ENCODE measurements at places on chromosomes 2 and 18.

GRCh38 chr2:29055601-29056000, 18.7 kb downstream of the PCARE start:
- DNase-seq, result no peak

- DNase-seq, result no peak
These were observed 165.9 kb upstream of the CCDC150 start for GRCh38 chr2:196473617-196474016.

GRCh38 chr2:135821190-135821589, 15.8 kb downstream of the LCT start:
- DNase-seq, result no peak

- no peak for DNase-seq
These were observed 70.6 kb downstream of the GDF7 start for GRCh38 chr2:20737505-20737904.

DNA sequence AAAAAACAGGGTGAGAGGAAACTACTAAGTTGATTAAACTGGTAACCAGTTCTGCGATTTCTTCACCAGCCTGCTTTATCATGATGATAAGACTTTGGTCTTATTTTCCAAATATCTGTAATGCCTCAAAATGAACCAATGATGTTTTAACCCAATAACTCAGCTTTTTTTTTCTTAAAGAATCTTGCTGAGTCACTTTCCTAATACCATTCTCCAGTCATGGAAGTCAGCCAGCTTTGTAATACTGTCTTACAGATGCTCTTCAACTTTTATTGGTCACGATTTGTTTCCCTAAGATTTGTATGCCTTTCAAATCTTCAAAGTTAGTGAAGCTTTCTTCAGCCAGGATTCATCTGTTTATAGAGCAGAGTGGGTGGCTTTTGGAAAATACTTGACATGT, 47.7 kb upstream of the SMIM21 start:
- DNase-seq, result no peak

GRCh38 chr18:78790511-78790910, 189.1 kb upstream of the SALL3 start:
- DNase-seq, result no peak

DNA sequence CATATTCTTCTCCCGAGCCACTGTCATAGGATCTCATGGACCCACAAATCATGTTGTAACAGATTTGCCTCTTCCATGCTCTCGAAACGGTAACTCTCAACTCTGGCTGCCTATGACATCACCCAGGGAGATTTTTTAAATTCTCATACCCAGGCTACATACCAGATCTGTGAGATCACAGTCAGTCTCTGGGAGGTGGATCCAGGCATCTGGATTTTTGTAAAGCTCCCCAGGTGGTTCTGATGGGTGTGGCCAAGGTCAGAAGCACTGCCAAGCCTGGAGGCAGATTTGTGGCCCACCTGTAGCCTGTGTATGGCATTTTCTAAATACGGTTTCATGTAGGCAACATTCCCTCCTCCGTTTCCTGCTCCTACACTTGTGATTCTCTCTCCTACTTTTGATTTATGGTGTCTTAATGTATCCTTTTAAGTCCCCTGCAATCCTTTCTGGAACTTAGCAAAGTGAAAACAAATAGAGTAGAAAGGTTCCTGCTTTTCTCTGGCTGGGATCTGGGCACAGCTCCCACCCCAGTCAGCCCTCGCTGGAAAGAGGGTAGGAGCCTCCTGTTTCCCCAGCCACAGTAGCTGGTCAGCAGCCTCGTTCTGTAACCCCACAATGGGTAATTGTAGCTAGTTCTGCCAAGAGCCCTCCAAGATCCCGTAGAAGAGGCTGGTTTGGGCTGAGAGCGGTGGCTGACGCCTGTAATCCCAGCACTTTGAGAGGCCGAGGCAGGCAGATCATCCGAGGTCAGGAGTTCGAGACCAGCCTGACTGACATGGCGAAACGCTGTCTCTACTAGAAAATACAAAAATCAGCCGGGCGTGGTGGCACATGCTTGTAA, 96.2 kb downstream of the KLHL29 start:
- DNase-seq, result no peak

- DNase-seq, result no peak
These were observed 51.2 kb downstream of the MBP start for GRCh38 chr18:77081390-77081778.

- no peak for DNase-seq
These were observed 233.1 kb downstream of the HAUS1 start for GRCh38 chr18:46337271-46337670.

DNA sequence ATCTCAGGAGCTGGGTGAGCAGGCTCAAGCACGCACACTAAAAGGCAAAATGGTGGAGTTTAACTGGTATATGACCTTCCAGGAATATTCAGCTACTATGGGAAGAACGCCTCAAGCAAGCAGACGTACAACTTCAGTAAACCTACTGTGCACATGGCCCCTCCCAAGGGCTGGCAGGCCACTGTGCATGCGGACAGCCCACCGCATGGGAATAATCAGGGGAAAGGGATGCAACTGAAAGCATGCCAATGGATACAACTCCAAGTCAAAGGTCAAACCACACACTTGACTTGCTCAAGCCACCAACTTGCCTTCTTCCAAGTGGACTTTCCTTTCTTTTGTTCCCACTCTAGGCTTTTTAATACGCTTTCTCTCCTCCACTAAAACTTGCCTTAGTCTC, 121.6 kb upstream of the SNTG2 start:
- DNase-seq, result no peak

DNA sequence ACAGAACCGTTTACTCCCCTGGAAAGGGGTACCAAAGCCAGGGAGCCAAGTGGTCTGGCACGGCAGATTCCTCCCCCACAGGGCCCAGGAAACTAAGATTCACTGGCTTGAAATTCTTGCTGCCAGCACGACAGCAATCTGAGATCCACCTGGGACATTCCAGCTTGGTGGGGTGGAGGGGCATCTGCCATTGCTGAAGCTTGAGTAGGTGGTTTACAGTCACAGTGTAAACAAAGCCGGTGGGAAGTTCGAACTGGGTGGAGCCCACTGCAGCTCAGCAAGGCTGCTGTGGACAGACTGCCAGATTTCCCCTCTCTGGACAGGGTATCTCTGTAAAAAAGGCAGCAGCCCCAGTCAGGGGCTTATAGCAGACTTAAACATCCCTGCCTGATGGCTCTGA, 901.7 kb upstream of the LRRTM1 start:
- no peak for DNase-seq

- DNase-seq, result no peak
These were observed 69.7 kb downstream of the NCK2 start for GRCh38 chr2:105814291-105814940.

DNA sequence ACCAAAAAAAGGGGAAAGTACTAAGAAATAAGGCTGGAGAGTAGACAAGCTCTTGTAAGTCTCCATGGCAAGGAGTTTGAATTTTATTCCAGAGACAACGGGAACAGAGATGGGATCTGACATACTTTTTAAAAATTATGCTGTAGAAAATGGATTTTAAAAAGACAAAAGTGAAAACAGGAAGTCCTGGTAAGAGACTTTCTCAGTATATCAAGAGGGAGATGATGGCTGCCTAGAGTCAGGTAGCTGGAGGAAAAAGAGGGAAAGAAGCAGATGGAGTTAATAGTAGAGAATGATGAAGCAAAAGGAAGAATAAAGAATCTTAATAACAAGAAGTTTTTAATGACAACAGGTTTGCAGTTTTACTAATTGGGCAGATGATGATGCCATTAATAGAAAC, 168.1 kb downstream of the SRBD1 start:
- no peak for DNase-seq

DNA sequence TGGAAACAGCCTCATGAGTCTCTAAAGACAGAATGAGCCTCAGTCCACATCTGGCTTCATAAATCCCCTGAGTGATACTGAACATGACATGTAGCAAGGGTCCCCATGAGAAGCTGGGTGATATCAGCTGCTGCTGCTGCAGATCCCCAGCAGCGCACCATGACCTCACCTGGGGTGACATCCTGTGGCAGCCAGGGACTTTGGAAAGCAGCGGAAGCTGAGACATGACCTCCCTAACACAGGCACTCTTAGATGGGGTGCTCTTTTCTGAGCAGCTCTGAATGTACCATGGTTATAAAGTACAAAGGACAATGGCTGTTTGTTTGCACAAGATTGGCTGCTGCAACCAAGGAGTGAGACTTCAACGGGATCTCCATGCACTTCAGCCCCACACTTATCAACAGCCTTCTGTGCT, 74.7 kb upstream of the TMEM200C start:
- DNase-seq, result no peak

DNA sequence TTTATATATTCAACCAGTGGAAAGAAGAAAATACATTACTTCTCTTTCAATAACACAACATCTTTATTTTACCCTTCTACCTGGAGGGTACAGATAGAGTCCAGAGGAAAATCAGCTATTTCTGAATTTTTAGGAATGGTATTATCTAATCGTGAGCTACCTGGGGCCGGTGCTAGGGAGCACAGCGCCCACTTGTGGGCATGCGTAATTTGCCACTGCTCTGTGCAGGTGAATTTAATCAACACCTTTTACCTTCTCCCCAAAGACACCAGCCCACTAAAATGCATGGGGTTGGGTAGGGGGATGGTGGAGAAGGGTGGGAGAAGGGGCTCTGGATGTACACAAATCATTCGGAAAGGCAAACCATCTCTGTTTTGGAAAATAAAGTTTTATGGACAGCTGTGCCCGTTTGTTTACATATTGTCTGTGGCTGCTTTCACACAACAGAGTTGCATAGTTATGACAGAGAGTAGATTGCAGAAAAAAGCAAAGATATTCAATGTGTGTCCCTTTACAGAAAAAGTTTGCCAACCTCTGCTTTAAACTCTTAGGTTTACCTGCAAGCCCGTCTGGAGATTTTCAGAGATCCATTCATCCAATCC, 51.5 kb upstream of the DCC start:
- DNase-seq, result no peak

DNA sequence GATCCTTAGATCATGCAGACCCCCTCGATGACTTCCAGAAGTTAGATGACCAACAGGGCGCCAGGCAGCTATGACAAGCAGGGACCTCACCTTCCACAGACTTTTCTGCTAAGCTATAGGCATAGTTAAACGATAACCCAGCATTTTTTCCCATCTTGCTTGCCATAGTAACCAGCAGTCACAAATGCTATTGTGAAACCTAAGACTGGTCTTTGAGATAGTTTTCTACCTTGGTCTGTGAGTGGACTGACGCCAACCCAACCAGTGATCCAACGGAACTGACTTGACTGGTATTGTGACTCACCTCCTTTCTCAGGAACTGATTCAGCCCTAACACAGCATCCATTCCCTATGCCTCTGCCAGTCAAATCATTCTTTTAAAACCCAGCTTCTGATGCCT, 361.2 kb downstream of the LRRTM4 start:
- DNase-seq, result no peak
